GM12892 (cell line): ENCODE measurements at places on chromosomes 12 and 14.

GRCh38 chr14:71549421-71550050 lies 382.7 kb upstream of the RGS6 start:
- no peak for DNase-seq

- no peak for DNase-seq
Measured at GRCh38 chr14:35380794-35381193, 23.8 kb downstream of the NFKBIA start.

DNA sequence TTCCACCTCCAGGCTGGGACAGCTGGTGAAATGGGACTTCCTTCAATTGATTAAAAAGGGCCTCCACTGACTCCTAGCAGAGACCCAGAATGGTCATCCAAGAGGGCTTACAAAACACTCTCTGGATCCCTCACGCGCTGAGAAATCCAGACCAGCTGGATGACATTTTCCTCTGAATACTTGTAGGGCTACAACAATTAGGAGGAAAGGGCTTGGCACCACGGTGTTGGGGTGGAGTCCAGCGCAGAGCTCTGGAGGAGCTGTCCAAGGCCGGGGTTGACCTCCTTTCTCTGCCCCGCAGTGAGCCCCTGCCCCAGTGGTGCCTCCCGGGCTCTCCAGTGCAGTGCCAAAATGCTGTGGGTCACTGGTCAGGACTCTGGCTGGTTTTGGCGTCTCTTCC lies 189.0 kb upstream of the CCND2 start:
- DNase-seq, result no peak

GRCh38 chr12:8662593-8662992 lies at the start of gene MFAP5:
TSS of gene MFAP5 (minus strand) at chr12:8662826. CDS start at chr12:8662104, 722 bp downstream.
- DNase-seq, result no peak

DNA sequence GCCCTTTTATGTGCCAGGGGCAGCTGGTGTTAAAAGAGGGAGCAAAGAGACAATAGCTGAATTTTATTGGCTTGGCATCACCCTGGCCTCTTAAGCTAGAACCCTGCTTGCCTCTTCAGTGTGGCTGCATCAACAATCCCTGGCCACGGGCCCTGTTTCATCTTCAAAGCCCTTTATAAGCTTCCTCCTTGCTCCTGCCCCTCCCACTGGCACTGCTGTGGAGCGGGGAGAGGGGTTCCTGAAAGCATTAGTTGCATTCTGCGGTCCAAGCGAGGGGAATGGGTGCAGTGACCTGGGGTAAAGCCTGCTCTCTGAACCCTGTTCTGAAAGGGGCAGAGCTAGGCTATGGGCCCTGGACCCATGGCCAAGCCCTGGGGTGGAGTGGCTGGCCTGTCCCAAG lies 220 bp upstream of the KRT83 start:
- DNase-seq, result no peak

GRCh38 chr12:98244136-98244535 lies 271.3 kb upstream of the TMPO start:
- no peak for DNase-seq

DNA sequence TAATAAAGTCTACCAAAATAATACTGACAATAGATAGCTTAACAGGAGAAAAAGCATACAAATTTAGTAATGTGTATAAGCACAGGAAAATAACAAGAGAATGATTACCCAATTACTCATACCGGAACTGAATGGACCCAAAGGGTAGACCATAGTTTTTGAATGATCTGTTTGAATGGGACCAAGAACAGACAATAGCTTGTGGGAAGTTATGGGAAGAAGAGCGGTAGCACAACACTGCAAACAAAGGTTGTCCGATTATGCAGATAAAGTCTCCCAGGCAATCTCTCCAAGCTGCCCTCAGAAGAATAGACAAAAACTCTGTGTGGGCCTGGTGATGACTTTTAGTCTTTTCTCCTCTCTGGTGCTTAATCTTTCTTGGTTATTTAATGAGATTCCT lies 96.6 kb upstream of the NEDD1 start:
- no peak for DNase-seq

DNA sequence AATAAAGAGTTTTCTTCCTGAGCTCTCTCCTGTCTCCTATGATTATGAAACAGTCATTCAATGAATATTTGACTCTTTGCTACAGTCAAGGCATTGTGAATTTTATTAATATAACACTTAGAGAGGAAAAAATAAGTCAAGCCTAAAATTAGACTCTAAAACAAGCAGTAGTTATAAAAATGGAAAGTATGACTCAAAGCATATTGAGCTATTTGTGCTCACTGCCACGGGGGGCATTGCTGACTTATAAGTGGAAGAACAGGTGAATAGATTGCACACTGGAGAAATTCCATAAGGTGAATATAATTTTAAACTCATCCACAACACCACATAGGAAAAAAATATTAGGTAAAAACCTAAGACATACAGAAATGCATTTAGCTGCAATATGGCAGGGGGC lies 87.7 kb upstream of the CCDC196 start:
- DNase-seq, result no peak

GRCh38 chr12:131980263-131980662 lies 30.5 kb downstream of the EP400 start:
- no peak for DNase-seq

DNA sequence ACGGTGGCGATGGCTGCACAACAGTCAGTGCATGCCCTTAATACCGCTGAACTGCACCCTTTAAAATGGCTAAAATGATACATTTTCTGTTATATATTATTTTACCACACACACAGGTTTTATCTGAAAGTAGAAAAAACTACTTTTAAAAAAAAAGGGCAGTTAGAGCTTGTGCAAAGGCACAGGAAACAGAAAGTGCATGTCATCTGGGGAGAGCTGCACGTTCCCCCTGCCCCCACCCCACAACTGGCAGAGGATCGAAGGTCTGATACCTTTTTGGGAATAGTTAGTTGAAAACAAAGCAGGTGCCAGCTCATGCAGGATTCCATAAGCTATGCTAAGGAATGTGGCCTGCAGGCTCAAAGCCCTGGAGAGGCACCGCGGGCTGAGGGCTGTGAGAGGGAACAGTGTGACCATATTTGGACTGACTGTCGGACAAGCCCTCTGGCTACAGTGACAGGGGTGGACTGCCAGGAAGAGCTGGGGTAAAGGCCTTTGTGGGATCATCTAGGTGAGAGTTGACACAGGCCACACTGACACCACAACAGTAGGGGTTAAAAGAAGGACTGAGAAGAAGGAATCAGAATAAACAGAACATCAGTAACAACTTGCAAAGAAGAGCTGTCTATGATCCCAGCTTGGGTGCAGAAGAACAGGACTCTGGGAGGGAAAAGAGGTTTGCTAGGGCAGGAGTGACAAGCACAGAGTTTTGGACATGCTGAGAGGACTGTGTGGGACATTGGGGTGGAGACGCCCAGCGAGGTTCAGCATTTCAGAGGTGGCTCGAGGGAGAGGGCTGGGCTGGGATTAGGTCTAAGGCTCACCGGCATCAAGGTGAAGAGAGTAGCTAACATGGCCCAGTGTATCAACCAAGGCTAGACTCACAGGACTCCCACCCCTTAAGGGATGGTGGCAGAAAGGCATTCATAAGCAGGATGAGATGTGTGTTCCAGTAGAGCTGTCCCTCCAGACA lies 54.6 kb downstream of the ACTN1 start:
- no peak for DNase-seq

DNA sequence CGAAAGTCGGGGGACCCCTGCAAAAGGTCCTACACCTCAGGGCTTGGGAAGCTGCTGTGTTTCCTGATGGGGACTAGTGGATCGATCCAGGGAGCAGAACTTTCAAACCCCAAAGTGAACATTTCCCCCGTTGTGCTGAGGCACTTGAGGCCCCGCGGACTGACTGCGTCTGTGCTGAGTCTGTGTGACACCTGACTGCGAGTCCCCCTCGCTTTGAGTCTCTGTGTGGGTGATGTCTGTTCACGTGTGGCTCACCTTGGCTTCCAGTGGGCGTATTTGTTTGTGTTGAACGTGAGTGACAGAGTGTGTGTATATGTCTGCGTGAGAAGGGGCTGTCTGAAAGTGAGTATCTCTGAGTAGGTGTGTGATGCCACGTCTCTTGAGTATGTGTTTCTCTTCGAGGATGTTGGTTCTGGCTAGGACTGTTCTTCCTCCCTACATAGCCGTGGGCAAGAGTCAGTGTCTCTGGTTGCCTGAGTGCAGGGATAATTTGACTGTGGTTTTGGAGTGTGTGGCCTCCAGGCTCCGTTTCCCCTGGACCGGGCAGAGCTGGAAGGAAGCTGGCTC lies 1.3 kb downstream of the TEAD4 start:
- no peak for DNase-seq

DNA sequence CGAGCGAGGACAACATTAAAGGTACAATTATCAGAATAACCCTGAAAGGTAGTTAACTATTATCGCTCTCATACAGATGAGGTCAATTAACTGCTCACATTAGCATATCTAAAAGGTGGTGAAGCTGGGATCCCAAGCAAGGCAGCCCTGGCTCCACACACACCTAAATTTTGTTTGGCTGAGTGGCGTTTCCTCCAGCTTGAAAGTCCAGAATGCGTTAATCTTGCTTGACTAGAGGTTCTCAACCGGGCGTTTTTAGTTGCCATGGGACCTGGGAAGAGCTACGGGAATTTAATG lies 531 bp downstream of the DLGAP5 start:
- DNase-seq, result no peak

GRCh38 chr12:22283006-22283506 lies 51.5 kb downstream of the ST8SIA1 start:
- DNase-seq, result no peak

DNA sequence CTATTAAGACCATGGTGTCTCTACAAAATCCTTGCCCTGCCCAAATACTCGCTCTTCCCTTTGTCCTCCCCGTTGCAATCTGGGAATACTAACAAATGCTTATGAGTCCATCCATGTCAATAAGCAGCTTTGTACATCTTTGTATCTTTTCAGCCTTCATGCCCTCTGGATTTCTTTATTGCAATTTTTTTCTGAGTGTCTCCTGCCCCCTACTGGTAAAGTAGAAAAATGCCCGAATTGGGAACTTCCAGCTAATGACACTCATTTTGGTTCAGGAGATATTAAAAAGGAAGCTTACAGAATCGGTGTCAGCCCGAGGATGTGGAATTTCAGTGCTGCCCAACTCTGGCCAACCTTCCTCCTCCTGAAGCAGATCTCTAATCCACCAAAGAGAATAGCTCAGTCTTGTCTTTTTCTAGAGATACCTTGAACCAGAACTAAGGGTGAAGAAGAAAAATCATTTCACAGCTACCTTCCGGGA lies 46.0 kb downstream of the SH2B3 start:
- no peak for DNase-seq

GRCh38 chr12:7129287-7129871 lies 690 bp upstream of the RBP5 start:
- no peak for DNase-seq

- DNase-seq, result no peak
Measured at GRCh38 chr12:116247377-116247776, 30.1 kb downstream of the MED13L start.

DNA sequence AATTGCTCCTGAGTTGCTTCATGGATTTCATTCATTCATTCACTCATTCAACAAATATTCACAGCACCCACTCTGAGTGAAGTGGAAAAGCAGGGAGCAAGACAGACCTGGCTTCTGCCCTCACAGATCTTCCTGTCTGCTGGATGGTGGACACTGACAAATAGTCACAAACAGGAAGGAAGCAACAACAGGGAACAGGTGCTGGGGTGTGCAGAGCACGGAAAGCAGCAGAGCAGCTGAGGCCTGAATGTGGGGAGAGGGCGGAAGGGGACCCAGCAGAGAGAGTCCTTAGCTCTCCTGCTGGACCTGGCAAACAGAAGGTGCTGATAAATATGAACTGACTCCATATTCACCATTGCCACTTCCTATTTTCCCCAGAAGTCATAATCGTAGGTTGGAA lies 54.4 kb downstream of the SETD3 start:
- no peak for DNase-seq
